Activated naive CD8-positive, alpha-beta T cell treated with anti-CD3 and anti-CD28 coated beads, Interleukin-2, amount 10 ng/mL, durations not matched to agents 7 days and 5 days (primary cell): ENCODE measurements at places on chromosomes 12 and 14.

DNA sequence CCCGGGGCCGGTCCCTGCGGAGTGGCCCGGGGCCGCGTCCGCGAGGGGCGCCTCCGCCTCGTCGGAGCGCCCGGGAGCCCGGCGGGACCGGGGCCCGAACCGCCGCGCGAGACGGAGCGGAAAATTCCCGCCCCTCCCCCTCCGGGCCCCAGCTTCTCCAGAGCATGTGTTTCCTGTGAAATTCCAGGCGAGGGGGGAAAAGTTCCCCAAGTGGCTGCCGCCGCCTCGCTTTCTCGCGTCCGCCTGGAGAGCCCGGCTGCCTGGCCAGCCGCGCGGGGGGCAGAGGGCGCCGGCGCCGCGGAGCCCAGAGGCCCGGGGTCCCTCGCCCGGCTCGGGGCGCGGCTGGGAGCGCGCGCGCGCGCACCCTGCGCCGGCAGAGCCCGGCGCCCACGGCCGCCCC lies 904 bp downstream of the CACNA1C start:
- DNase-seq: no peak

GRCh38 chr14:81211844-81212243 lies 8.9 kb downstream of the GTF2A1 start:
- no peak for DNase-seq

GRCh38 chr14:33734387-33734786 lies 216.5 kb downstream of the EGLN3 start:
- DNase-seq: no peak

DNA sequence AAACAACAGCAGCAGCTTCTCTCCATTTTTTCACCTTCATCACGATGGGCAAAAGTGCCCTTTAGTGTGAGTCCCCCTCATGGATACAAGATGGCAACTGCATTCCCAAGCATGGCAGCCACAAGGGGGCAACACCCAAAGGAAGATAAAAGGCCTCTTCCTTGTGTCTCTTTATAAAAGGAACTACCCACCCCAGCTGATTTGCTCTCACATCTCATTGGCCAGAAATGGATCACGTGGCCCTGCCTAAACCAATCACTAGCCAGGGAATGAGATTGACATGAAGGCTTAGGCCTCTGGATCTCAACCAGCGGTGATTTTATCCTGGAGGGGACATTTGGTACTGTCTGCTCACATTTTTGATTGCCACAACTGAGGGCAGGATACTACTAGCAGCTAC lies 21.9 kb upstream of the IFT81 start:
- DNase-seq: no peak

DNA sequence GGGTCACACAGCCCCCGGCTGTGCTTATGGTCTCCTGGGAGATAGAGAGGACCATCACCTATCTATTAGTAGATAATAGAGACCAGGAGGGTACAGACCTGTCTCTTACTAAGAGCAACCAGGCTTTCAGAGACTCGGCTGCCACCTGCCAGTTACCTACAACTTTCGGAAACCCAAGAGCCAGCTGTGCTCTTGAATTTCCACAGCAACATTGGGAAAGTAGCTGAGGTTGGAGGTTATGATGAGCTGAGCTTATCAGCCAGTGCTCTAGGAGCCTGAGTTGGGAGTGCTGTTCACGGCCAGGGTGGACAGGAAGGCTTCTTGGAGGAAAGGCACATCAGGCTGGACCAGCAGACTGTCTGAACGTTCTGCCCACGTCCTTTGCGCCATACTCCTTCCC lies 67.6 kb downstream of the RIN3 start:
- no peak for DNase-seq
